ENCODE measurements at places on chromosomes 3 and 15. TPM values are rescaled to one million over a fixed set of nuclear protein-coding genes. Genes with fewer than 3 reads are reported as not detected.

The C3orf85 gene
- 0.32 TPM for polyA plus RNA-seq

The TRH gene
- polyA plus RNA-seq = 2.9 TPM

The CTXN2 gene
- not detected for polyA plus RNA-seq

GRCh38 chr3:10599444-10599843 lies 94.1 kb upstream of the ATP2B2 start:
- H3K36me3 ChIP-seq = no peaks in the 10 kb centered on the region
- no peak overlapping the region for H3K4me3 ChIP-seq
- H3K27me3 ChIP-seq = peaks cover 3% of the 10 kb centered on the region
- H3K4me1 ChIP-seq = peaks cover 20% of the 10 kb centered on the region
- no peak for DNase-seq

DNA sequence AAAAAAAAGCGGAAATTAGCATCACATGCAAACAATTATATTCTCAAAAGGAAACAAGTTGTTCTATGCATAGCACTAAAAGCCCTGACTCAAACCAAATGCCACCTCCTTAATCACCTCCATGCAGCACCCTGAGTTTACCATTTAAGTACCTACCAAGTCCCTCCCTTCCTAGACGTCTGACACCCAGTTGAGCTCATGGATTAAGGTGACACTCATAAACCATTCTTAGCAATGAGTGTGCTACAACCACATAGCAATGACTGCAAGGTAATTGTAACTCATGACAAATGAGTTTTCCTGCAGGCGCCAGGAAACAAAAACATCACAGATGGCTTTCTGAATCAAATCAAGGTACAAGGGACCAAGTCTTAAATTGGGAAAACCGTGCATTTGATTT lies 32.0 kb downstream of the WWTR1 start:
- peaks cover 3% of the 10 kb centered on the region for H3K27me3 ChIP-seq
- no peaks in the 10 kb centered on the region for H3K36me3 ChIP-seq
- H3K27ac ChIP-seq = no peak overlapping the region
- no peaks in the 10 kb centered on the region for H3K4me1 ChIP-seq
- H3K4me3 ChIP-seq = no peak overlapping the region
- no peak for DNase-seq

The MCTP2 gene
- polyA plus RNA-seq = 6.7 TPM

GRCh38 chr15:76134537-76134936 lies 74.8 kb downstream of the TMEM266 start:
- DNase-seq = no peak
- no peak overlapping the region for H3K4me3 ChIP-seq
- H3K36me3 ChIP-seq = no peaks in the 10 kb centered on the region

The LRCH3 gene
- polyA plus RNA-seq = 76.6 TPM

DNA sequence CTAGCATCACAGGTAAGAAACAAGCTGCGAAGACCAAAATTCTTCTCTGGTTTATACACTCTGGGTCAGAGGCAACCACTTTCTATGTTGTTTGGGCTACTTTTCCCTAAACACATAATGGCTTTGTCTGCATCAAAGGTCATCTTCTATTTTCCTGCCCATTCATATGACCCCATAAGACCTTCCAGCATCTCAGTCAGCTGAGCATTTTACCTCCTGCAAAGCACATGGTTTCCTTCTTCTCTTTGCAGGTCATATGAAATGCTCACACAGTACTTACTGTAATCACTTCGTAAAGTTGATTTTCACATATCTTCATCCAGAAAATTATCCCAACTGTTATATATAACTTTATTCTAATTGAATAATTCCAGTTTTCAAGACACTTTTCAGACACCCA lies 34.8 kb downstream of the LIPC start:
- H3K4me1 ChIP-seq = peaks cover 20% of the 10 kb centered on the region
- no peak for DNase-seq
- H3K27me3 ChIP-seq = no peaks in the 10 kb centered on the region
- H3K4me3 ChIP-seq = no peak overlapping the region
- no peak overlapping the region for H3K27ac ChIP-seq
- no peaks in the 10 kb centered on the region for H3K36me3 ChIP-seq

DNA sequence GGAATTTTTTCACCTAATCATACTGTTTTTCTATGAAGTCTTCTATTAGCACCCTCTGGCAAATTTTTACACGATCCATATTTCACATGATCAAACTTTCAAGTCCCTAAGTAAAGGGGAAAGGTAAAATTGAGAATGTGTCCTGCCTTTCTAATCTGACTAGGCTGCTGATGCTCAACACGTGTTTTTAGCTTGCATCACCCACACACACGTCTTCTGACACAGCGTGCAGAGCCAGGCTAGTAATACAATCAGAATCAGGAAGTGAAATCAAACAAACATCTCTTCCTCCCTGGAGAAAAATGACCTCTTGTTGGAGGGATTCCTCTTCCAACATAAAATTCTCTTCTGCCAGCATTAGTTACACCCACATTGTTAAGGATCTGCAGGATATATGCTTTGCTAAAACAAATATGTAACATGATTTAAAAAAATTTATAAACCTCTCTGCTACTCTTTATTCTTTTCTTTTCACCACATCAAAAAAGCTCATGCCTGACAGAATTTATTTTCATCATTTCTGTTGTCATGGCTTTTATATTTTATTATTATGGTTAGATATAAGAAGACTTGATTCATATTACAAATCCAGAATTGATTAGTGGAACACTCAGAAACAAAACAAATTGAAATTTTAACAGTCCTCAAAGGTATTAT lies 122.4 kb downstream of the RAP2B start:
- peak; percentile 2 for DNase-seq

The GPR15 gene
- 1.0 TPM for polyA plus RNA-seq

The CYP8B1 gene
- 0.02 TPM for polyA plus RNA-seq

- no peak overlapping the region for H3K4me3 ChIP-seq
- H3K4me1 ChIP-seq = no peaks in the 10 kb centered on the region
- H3K36me3 ChIP-seq = no peaks in the 10 kb centered on the region
- no peak overlapping the region for H3K27ac ChIP-seq
- no peak for DNase-seq
- H3K27me3 ChIP-seq = no peaks in the 10 kb centered on the region
These were observed 68.0 kb downstream of the DIPK2A start for GRCh38 chr3:144039661-144040060.

DNA sequence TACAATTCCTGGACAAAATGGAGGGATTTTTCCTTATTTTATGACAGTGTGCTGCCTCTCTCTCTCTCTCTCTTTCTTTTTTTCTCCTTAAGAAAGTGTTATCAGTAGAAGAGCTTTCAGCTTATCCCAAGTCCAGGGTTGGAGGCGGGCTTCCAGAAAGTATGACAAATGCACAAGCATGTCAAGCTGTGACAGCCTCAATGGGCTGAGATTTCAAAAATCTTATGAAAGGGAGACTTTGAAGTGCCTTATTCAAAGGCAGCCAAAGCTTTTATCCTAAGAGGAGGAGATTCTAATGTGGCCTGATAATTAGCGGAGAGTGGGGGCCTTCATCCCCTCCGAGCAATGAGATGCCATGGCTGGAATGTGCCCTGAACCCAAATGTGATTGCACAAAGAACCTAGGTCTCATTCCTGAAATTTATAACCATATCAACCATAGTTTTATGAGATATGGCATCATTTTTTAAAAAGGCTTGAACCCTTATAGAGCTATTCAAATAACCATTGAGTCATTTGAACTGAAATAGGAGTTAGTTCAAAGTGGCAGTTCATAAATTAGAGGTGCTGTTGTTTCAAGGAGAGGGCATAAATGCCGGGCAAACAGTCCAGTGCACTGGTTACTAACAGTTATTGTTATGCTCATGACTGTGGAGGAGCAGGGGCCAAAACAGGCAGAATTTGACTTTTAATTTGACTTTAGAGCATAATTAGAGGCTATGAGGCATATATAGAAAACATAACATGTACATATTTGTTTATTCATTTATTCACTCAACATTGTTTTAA lies 261.6 kb upstream of the THRB start:
- no peaks in the 10 kb centered on the region for H3K27me3 ChIP-seq
- no peak for DNase-seq
- H3K4me3 ChIP-seq = no peak overlapping the region

- H3K4me3 ChIP-seq = no peak within 1 kb of the TSS
- H3K4me1 ChIP-seq = peaks cover 21% of the 10 kb centered on the region
- peaks cover 14% of the 10 kb centered on the region for H3K27me3 ChIP-seq
- no peak within 1 kb of the TSS for H3K27ac ChIP-seq
- DNase-seq = no peak
- H3K36me3 ChIP-seq = no peaks in the 10 kb centered on the region
These were observed at the start of gene UCN2 for GRCh38 chr3:48563382-48563918. TSS of gene UCN2 (minus strand) at chr3:48563781. CDS start at chr3:48563124, 657 bp downstream.

GRCh38 chr3:171954690-171955383 lies 84.5 kb upstream of the FNDC3B start:
- H3K36me3 ChIP-seq = no peaks in the 10 kb centered on the region
- H3K4me3 ChIP-seq = no peak overlapping the region
- H3K27me3 ChIP-seq = no peaks in the 10 kb centered on the region
- no peak overlapping the region for H3K27ac ChIP-seq
- DNase-seq = no peak

The MTMR10 gene
- 17.2 TPM for polyA plus RNA-seq

The MYL3 gene
- polyA plus RNA-seq = 0.50 TPM

DNA sequence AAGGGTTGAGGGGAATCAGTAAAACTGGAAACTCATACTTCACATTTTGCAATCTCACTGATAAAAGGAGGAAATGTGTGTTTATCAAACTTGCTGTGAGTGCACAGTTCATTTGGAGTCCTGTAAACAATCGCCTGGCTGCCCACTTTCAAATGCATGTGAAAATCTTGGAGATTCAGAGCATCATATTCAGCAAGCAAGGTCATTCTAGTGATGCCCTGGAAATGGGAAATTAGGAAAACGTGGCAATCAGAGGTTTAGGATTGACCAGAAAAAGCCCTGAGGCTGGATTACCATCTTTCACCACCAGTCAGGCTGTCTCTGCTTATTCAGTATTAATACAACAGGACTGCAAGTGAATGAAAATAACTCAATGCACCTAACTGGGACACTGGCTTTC lies 23.9 kb downstream of the DPH6 start:
- H3K27ac ChIP-seq = no peak overlapping the region
- H3K36me3 ChIP-seq = no peaks in the 10 kb centered on the region
- no peak for DNase-seq
- H3K27me3 ChIP-seq = no peaks in the 10 kb centered on the region
- no peak overlapping the region for H3K4me3 ChIP-seq

The LEKR1 gene
- polyA plus RNA-seq = 1.0 TPM

The FAM3D gene
- 8.1 TPM for polyA plus RNA-seq

- no peaks in the 10 kb centered on the region for H3K27me3 ChIP-seq
- H3K36me3 ChIP-seq = no peaks in the 10 kb centered on the region
- no peak for DNase-seq
- H3K27ac ChIP-seq = no peak overlapping the region
These were observed 45.8 kb downstream of the TM6SF1 start for GRCh38 chr15:83153288-83153687.

DNA sequence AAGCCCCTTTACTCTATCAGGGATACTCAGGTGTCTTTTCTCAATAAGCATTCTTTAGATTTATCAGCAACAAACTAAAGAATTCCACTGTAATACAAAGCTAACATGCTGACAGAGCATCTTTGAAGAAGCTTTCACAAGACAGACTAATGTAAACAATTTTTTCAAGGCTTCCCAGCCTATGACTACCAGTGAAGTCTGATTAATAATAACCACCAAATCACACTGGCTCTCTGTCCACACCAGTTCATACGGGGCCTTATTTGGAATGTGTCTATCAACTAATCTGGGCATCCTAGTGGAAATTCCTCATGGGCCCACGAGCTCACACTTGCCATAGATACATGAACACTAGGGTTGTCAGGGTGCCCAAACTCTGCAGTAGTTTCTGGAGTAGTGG lies 84.5 kb downstream of the EFL1 start:
- H3K36me3 ChIP-seq = no peaks in the 10 kb centered on the region
- no peaks in the 10 kb centered on the region for H3K4me1 ChIP-seq
- H3K27me3 ChIP-seq = no peaks in the 10 kb centered on the region
- no peak overlapping the region for H3K27ac ChIP-seq
- DNase-seq = no peak

- no peak overlapping the region for H3K4me3 ChIP-seq
- no peaks in the 10 kb centered on the region for H3K36me3 ChIP-seq
- H3K27me3 ChIP-seq = no peaks in the 10 kb centered on the region
- H3K27ac ChIP-seq = no peak overlapping the region
These were observed 53.8 kb downstream of the SAMMSON start for GRCh38 chr3:70053293-70053692.

GRCh38 chr3:121913305-121913990 lies 19.2 kb downstream of the SLC15A2 start:
- H3K27me3 ChIP-seq = no peaks in the 10 kb centered on the region
- DNase-seq = no peak
- no peak overlapping the region for H3K27ac ChIP-seq
- H3K36me3 ChIP-seq = no peaks in the 10 kb centered on the region
- H3K4me3 ChIP-seq = no peak overlapping the region

DNA sequence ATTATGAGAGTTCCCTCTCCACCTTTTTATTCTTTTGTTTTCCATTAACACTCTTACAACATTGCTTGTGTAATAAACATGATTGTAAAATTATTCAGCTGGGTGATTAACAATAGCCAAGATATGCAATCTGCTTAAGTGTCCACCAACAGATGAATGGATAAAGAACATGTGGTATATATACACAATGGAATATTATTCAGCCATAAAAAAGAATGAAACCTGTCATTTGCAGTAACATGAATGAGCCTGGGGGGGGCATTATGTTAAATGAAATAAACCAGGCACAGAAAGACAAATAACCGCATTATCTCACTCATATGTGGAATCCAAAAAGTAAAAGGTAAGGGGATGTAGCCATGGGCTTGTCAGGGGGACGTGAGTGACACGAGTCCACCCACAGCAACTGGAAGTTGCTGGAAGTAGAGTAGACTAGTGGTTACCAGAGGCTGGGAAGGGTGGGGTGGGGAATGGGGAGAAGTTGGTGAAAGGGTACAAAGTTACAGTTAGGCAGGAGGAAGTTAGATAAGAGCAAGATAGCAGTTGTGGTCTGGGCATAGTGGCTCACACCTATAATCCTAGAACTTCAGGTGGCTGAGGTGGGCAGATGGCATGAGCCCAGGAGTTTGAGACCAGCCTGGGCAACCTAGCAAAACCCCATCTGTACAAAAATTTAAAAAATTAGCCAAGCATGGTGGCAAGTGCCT lies 28.7 kb upstream of the CD47 start:
- no peaks in the 10 kb centered on the region for H3K36me3 ChIP-seq
- no peak overlapping the region for H3K4me3 ChIP-seq
- no peak overlapping the region for H3K27ac ChIP-seq
- no peaks in the 10 kb centered on the region for H3K27me3 ChIP-seq
- DNase-seq = no peak

The SNX33 gene
- polyA plus RNA-seq = 11.3 TPM

DNA sequence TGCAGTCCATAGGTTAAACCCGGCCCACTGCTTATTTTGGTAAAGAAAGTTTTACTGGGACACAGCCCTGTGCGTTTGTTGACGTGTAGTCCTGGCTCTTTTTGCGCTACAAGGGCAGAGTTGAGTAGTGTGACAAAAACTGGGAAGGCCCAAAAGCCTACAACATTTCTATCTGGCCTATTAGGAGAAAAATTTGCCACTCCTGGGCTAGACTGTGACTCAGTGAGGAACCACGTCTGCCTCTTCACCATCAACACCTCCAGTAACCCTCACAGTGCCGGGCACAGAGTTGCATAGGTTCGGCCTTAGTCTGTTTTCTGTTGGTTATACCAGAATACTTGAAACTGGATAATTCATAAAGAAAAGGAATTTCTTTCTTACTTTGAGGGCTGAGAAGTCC lies 110.3 kb downstream of the TOP2B start:
- H3K4me1 ChIP-seq = no peaks in the 10 kb centered on the region
- DNase-seq = no peak
- H3K36me3 ChIP-seq = no peaks in the 10 kb centered on the region
- no peak overlapping the region for H3K4me3 ChIP-seq
- no peak overlapping the region for H3K27ac ChIP-seq
- H3K27me3 ChIP-seq = no peaks in the 10 kb centered on the region

The MKRN3 gene
- polyA plus RNA-seq = 1.3 TPM

- H3K27me3 ChIP-seq = no peaks in the 10 kb centered on the region
- no peak overlapping the region for H3K4me3 ChIP-seq
- H3K27ac ChIP-seq = no peak overlapping the region
- no peaks in the 10 kb centered on the region for H3K36me3 ChIP-seq
- H3K4me1 ChIP-seq = no peaks in the 10 kb centered on the region
These were observed 66.7 kb downstream of the MYLK start for GRCh38 chr3:123817413-123817812.
